ENCODE measurements at places on chromosomes 13 and 19. TPM values are rescaled to one million over a fixed set of nuclear protein-coding genes. Genes with fewer than 3 reads are reported as not detected.

GRCh38 chr13:28621449-28621848 is 37.5 kb upstream of the POMP start:
- no peak for DNase-seq

DNA sequence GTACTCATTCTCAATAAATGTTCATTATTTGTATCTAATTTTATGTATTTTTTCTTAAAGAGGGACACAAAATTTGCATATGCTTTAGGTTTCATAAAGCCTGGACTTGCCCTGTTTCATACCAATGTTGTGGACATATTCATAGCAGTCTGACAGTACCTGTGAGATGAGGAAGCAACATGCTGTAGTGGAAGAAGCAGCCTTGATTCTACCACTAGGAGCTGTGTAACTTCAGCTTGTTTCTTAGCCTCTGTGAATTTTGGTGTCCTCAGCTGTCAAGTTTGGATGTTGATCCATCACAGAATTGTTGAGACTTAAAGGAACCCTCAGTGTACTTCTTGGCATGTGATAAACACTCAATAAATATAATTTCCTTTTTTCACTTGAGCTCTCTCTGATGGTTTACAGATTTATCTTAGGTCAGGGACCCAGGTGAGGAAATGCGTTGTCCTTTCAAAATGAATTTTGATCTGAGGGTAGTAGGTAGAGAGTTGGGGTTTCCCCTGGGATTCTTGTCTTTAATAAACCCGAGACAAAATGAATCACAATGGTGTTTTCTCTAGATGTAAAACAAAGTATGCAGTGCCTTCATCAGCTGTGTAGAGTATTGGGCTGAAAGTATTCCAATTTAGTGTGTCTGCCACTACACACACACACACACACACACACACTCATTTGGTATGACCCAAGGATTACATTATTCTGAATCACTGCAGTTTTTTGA is 152.1 kb downstream of the KCNRG start:
- DNase-seq, result no peak

GRCh38 chr19:55341595-55342531 is 2.2 kb downstream of the KMT5C start:
- no peak for DNase-seq

DNA sequence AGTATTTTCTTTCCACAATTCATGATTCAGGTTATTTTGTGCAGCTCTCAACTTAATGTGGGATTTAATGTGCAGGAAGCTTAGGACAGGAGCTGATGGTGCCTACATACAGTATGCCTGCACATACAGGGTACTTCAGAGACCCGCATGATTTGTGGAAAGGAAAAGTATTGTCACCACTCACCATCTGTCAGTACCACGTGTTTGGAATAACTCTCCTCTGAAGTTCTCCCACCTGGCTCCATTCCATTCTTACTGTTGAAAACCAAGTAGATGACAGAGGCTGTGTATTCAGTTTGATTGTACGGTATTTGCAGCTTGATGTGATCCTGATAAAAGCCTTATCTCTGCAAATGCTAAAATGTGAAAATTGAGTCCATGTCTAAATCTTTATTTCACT is 85.7 kb downstream of the ZAR1L start:
- no peak for DNase-seq

- peak; percentile 68 for DNase-seq
Measured at GRCh38 chr19:49590971-49591730, at the start of gene PRR12. PRR12 (plus strand) TSS chr19:49591182; CDS start chr19:49591655, 473 bp downstream.

GRCh38 chr13:94113245-94113644 is 366.2 kb downstream of the DCT start:
- DNase-seq, result no peak

DNA sequence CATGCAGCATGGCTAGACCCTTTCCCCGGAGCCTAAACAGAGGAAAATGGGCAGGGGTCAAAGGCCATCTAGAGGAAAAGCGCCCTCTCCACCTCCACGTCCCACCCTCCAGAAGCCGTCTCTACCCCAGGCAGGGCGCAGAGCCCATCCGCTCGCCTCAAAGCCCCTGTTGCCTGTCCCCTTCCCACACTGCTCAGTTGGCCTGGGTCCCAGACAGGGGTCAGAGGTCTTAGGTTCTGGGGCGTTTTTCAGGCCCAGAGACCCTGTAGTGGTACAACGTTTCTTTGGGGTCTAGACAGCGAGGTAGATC is 285 bp downstream of the TMEM143 start:
- no peak for DNase-seq

DNA sequence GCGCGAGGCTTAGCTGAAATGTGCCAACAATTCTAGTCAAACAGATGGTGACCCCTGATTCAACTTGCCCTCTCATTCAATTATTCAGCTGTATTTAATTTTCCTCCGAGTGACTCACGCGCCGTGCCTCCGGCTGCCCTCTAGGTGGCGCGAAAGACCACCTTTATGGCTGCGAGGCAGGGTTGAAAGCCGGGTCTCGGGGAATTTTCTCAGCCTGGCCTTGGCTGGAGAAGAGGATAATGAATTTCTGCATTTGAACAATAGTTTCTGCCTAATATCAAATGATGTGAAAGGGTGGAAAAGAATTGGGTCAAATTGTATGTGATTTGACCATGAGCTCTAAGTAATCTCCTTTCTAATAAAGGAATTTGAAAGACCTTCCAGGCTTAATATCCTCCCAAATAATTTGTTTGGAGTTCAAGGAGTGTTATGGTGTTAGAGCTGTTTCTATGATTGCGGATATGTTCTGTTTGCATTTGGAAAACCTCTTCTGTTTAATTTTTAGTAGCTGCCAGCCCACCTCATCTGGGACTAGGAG is 310.9 kb downstream of the ZNF536 start:
- peak; percentile 69 for DNase-seq

GRCh38 chr19:5605362-5605761 is 17.2 kb downstream of the SAFB2 start:
- DNase-seq, result no peak

Gene DAND5
- 7.0 TPM for total RNA-seq

Gene ANKRD24
- 1.2 TPM for total RNA-seq

Gene MAP4K1
- total RNA-seq, result 3.1 TPM

Gene GPC6
- 2.8 TPM for total RNA-seq

Gene GRK1
- 0.44 TPM for total RNA-seq
